Occipital lobe (tissue), 3 donors: ENCODE measurements at places on chromosomes 4 and X. TPM values are rescaled to one million over a fixed set of nuclear protein-coding genes. Genes with fewer than 3 reads are reported as not detected.

CRLF2 gene
- total RNA-seq: not detected

FGA gene
- total RNA-seq: 2.8 TPM

VCX3B gene
- not detected for total RNA-seq

TMPRSS11D gene
- not detected for total RNA-seq

NKX1-1 gene
- total RNA-seq: not detected

XG gene
- total RNA-seq: not detected

CCDC158 gene
- total RNA-seq: 4.2 TPM

SMARCA1 gene
- total RNA-seq: 78.0 TPM

ODAPH gene
- not detected for total RNA-seq

YY2 gene
- 0.94 TPM for total RNA-seq

MAML3 gene
- total RNA-seq: 4.4 TPM

BEX2 gene
- 101 TPM for total RNA-seq

PNMA6A gene
- total RNA-seq: 18.1 TPM

STBD1 gene
- total RNA-seq: 0.47 TPM

CCSER1 gene
- total RNA-seq: 246 TPM

MAP7D2 gene
- total RNA-seq: 7.6 TPM

TCEAL2 gene
- 18.7 TPM for total RNA-seq

CCNQ gene
- total RNA-seq: 17.3 TPM

CRMP1 gene
- 555 TPM for total RNA-seq

ARL13A gene
- not detected for total RNA-seq

VCX3A gene
- not detected for total RNA-seq

MUC7 gene
- not detected for total RNA-seq

PRICKLE3 gene
- 0.47 TPM for total RNA-seq

PDLIM3 gene
- total RNA-seq: 18.2 TPM

GABRB1 gene
- 158 TPM for total RNA-seq

GNRHR gene
- not detected for total RNA-seq

SPON2 gene
- 3.3 TPM for total RNA-seq

GASK1B gene
- 10.3 TPM for total RNA-seq

CXCL1 gene
- total RNA-seq: 2.0 TPM

CPE gene
- 347 TPM for total RNA-seq

PWWP3B gene
- 1.4 TPM for total RNA-seq

ARHGEF38 gene
- 0.62 TPM for total RNA-seq

GUCY1B1 gene
- 60.8 TPM for total RNA-seq

SSX5 gene
- total RNA-seq: not detected

DCAF4L1 gene
- under 0.01 TPM for total RNA-seq
